ENCODE measurements at places on chromosomes 1 and 21.

GRCh38 chr1:234149217-234149616 is 224.0 kb upstream of the COA6 start:
- no peak for DNase-seq

GRCh38 chr1:115251856-115252255 is 86.2 kb downstream of the NGF start:
- DNase-seq, result no peak

DNA sequence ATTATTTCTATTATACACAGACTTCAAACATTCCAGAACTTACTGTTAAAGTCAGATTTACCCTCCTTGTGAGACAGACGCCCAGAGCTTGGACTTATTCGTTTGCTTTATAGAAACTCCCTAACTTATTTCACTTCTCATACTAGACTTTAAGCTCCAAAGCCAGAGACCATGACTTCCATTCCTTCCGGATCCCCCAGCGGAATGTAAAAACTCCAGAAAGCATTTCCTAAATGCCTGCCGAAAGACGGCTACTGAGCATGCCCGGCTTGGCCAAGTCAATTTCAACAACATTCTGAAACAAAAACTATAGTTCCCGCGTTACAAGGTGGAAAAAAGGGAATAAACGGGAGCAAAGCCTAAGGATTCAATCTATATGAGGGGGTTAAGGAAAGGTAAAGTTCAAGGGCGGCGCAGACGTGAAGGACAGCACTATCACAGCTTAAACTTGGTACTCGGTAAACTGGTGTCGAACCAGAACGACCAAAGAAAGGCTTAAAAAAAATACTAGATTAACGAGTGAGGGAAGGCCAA is 1.1 kb downstream of the USP48 start:
- DNase-seq, result no peak

DNA sequence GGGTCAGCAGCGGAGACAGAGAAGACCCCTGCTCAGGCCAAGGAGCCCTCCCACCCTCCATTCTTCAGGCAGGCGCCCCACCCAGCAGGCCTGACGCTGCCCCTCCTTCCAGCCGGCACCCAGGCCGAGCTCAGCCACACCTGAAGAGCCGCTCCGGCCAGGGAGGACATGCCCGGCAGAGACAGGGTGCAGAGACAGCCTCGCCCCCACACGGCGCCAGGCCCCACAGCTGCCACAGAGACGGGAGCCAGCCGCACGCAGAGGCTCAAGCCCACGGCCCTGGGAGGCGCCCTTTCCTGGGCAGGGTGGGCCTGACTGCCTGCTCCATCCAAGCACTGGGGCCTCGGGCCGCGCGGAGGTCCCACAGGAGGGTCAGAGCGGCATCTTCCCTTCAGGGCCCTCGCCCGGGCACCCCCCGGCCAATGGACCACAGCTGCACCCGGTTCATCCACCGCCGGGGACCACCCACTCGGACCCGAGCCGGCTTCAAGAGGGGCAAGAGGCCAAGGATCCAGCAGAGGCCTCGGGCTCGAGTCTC is 5.2 kb downstream of the TTLL10 start:
- DNase-seq, result no peak

GRCh38 chr1:12342401-12343003 is 112.7 kb downstream of the VPS13D start:
- DNase-seq, result no peak

DNA sequence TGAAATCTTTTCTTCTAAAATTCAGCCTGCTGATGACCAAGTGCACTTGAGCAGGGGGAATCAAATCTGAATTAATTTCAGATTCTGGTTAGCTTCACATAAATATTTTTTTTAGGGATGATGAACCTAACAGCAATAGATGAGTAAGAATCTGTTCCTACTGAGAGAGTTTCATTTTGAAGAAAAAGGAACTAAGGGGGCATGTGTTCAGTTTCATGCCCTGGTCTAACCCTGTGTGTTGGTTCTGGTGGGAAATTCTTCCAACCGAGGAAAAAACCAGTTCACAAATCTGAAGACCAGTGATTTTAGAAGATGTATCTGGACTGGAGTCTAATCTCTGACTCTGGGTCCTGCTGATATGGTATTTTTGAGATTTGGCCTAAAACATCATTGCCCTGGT is 13.7 kb downstream of the SELL start:
- DNase-seq, result no peak

- DNase-seq, result peak; percentile 68
Measured at GRCh38 chr1:153404768-153405167, 11.6 kb upstream of the S100A7A start.

DNA sequence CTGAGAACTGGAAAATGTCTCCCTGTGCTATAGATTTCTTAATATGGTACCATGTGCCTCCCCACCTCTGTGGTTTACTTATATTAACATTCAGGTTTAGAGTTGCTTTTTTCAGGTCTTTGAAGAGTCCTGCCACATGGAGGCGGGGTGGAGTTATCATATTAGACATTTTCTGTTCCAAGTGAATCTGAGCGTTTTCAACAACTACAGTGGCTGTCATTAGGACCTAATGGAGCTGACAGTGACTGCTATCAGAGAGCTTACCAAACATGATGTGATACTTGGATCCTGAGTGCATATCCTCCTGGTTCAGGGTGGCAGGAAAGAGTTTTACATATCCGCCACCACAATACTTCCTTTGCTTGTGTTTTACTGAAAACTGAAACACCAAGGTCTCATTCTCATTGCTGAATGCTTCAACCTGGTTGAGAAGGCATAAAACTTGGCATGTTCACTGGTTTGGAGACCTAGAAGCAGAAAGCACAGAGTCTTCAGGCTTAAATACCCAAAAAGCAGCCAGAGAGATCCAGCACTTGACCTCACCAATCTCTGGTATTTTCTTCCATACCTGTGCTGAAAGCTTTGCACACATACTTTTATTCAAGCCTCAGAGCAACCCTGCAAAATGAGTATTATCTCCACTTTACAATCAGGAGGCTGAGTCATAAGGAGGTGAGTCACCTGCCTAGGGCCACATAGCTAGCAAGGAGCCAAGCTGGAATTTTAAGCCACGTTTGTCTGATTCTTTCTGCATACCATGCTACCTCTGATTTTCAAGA is 47.4 kb upstream of the OSBPL9 start:
- no peak for DNase-seq

DNA sequence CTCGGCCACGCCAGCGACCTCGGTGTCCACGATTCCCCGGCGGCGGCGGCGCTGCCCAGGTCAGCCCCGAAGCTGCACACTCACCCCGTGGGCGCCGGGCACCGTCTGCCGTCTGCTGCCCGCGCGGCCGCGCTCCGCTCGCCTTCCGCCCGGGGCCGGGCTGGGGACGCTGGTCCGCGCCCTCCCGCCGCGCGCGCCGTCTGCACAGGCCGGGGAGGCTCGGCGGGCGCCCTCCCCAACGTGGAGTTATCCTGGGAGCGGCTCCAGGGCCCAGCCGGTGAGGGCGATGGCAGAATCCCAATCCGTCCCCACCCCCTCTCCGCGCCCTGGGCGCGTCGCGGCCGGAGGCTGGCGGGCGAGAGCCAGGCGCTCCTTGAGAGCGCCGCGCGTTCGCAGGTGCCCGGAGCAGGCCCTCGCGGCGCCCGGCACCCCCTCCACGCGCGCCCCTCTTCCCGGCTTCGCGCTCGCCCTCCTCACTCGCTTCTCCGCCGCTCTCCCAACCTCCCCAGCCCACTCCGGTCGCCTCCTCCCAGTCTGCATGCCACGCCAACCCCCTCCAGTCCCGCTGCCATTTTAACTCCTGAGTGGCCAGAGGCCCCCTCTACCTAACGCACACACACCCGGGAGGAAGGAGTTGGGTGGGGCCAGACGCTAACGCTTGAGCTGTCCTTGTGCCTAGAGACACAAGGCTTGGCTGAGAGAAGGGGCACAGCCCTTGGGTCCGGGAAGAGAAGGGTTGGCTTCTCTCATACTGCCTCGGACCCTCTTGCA is at the start of gene LRRN2:
Gene LRRN2, minus strand, starts transcription at position 503 of the 771 bp plus-strand sequence. CDS start 65,746 bp downstream, outside the sequence.
- no peak for DNase-seq

DNA sequence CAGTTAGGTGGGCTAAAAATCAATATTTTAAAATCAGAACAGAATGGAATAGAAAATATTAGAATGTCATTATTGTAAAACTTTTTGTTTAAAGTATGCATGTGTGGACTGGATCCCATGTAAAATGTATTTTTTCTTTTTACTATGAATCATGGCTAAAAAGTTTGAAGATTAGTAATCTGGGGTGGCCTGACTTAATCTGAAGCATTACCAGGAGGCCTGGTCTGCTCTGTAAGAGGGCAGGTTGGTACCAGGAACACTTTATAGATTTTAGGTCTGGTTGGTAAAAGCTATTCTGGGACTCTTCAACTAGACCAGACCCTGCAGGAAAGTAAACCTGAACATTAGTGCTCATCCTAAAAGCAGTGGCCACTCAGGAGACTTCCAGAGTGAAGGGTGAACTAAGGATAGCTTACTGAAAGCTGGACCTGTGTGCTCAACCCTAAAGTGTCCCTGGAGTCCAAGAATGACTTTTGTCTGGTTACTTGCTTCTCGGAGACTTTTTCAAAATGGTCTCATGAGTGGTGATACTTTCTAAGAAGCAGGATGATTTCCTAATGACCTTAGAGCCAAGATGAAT is 16.5 kb downstream of the RGL1 start:
- no peak for DNase-seq

DNA sequence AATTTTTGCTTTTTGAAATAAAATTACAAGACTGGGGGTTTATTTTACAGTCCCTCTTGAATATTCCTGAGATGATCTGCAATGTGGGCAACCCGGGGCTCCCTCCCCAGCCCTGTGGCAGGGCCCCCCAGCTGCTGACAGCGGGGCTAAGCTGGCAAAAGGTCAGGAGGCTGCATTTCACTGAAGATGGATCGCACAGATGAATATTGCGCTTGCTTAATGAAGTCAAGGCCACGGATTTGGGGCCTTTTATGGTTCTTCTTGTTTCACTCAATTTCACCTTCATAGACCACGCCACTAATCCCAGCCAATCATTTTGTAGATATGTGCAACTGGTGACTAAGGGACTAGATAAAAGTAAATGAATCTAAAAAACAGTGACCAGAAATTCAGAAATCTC is 50.8 kb upstream of the SLC22A15 start:
- DNase-seq, result no peak

DNA sequence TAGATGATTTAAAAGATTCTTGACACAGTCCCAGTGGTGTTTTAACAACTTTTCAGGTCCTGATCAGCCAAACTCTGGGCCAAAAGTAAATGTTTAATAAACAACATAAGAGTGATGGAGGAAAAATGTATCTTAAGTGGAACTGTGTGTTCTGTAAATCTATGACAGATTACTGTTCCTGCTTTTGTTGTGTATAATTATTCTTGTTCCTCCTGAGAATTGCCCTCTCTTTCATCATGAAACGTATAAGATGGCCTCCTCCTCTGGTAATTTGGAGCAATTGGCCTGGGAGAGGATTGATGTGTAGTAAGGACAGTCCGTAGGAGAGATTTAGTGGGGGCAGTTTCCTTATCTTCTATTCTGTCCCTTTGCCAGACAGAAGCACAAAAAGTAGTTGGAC is 34.5 kb downstream of the GALNT2 start:
- no peak for DNase-seq

DNA sequence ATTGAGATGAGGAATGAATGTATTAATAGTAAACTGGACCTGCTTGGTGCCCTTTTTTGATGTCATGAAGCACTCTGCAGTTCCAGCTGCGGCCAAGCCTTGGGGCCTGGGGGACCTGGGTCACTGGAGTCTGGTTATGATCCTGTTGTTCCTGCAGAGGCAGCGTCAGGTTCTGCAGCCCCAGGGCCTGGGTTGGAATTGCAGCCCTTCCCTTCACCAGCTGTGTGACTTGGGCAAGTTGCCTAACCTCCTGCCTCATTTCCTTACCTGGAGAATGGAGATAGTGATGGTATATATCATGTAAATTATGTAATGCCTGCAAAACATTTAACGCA is 9.1 kb upstream of the ATP5PO start:
- DNase-seq, result no peak

- no peak for DNase-seq
Measured at GRCh38 chr1:180916771-180917170, 4.1 kb downstream of the KIAA1614 start.

GRCh38 chr1:6052543-6053205 is 7.0 kb downstream of the KCNAB2 start:
- DNase-seq, result peak; percentile 82

GRCh38 chr1:29441916-29442668 is 205.8 kb downstream of the PTPRU start:
- DNase-seq, result no peak

GRCh38 chr1:111542187-111542586 is 38.8 kb upstream of the ADORA3 start:
- no peak for DNase-seq
